ENCODE measurements at places on chromosomes 1 and 21.

- DNase-seq: no peak
Observed at GRCh38 chr1:32091591-32091990, 16.3 kb upstream of the KPNA6 start.

DNA sequence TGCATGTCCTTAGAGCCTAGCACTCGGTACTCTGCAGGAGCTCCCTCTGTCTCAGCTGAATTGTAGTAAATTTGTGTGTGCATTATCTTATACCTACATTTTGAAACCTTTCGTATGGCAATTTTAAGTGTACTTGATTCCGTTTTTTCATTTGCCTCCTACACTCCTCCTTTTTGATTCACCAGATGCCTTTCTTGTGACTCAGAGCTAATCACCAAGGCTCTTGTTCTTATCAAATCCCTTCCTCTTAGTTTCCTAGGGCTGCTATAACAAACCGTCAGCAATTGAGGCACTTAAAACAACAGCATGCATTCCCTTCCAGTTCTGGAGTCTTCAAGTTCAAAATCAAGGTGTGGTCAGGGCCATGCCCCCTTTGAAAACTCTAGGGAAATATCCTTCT, 261.0 kb downstream of the ASTN1 start:
- no peak for DNase-seq

- no peak for DNase-seq
Observed at GRCh38 chr1:201742955-201743805, 85.8 kb upstream of the IPO9 start.

DNA sequence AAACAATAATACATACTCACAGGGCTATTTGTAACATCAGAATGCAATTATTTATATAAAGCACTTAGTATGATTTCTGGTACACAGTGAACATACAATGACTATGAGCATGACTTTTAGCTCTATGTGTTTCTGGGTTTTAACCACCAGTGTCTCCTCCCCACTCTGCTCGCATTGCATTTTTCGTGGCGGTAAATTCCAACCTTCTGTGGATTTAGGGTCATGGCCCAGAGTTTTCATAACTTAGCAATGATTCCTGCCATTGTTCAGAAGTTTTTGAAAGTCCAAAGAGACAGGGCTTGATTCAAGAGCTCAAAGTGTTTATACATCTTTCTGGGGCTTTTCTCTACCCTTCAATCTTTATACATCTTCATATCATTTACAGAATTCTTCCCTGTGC, 191.3 kb downstream of the BACH1 start:
- no peak for DNase-seq

- no peak for DNase-seq
Observed at GRCh38 chr21:17279663-17280062, 233.2 kb upstream of the CXADR start.

DNA sequence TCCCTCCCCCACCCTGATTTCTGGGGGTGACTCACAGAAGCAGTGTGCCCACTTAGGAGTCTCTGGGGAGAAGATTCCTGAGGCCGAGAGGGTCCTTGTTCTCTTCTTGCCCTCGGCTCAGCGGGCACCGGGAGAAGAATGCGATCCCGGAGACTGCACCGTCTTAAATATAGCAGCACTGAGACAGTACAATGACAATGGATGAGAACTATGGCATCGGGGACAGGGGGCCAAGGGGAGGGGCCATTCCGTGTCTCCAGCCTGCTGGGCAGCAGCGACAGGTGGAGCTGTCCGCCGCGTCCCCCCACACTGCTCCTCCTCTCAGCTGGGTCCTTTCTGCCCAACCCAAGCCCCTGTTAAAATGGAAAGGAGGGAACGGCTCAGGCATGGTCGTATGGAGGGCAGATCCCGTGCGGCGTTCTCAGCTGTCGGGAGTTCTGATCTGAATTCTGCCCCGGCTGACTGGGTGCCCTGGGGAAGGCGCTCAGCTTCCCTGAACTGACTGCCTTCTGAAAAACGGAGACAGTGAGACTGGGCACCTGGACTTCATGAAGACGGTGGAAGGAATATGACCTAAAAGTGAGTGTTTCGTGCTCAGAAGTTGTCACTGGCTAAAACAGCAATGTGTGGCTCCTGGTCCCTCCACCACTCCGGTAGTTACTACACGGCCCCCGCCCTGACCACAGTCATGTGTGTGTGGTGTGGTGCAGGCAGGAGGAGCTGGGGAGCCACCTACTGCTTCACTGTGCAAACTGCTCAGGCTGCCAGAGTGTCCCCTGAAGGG, at the start of gene MYOM3:
Gene MYOM3, minus strand, starts transcription at position 140 of the 784 bp plus-strand sequence. CDS start 3,499 bp downstream, outside the sequence.
- no peak for DNase-seq

DNA sequence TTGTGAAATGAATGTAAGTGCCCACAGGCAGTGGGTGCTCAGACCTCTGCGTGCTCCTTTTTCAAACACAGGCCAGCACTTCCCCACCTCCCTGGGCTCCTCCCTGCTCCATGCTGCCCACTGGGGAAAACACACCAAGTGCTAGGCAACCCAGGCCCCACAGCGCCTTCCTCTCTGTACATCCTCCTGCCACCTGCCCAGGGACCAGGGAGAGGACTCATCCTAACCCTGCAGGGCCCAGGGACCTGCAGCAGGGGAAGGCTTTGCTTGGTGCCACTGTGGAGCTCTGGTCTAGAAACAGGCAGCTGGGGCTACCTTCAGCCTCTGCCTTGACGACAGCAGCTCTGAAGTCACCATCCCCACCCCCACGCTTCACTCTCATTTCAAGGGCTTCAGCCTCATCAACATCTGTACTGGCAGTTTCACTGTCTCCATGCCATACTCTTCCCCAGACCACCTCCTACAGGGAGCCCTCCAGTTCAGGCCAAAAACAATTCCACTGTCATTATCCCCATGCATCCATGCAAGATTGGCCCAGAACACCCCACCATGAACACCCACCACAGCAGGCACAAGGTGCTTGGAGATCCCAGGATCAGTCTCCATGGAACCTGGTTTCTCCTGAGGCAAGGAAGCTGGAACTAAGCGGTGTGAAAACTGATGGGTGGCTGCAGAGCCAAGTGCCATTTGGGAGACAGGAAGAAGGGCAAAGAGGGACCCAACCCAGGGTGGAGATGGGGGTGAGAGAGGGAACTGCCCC, 1.1 kb downstream of the IGSF8 start:
- DNase-seq: no peak

DNA sequence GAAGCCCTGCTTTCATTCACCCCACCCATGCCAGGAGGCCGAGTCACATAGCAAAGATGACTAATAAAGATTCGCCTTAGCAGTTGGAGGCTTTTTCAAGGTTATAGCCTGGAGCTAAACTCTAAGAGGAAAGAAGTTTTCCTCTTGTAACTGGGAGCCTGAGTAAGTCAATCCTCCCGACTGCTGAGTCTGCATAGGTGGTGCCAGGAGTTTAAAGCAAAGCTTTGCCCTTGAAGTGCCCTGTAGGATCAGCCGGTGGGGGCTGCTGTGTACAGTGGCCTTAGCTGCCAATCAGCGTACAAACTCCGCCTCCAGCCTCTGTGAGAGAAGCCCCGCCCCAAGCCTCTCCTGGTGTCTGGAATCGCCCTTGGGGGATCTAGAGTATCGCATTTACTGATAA, 147.5 kb upstream of the SPATA6 start:
- no peak for DNase-seq

DNA sequence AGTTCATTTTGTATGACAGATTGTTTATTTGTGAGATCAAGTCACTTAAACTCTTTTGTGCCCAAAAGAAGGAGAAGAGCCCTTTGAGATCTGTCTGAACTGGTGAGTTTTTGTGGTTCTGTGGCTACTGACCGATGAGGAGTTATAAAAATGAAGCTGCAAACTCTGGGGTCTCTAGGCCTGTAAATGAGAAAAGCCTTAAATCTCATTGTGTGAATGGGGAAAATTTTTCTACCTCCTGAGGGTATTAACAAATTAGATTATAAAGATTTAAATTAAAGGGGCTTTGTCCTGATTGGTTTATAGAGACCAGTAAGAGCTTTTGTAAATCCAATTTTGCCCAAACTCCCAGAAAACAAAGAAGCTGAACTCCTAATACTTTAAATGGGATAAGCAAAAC, 9.7 kb upstream of the KLF17 start:
- no peak for DNase-seq

DNA sequence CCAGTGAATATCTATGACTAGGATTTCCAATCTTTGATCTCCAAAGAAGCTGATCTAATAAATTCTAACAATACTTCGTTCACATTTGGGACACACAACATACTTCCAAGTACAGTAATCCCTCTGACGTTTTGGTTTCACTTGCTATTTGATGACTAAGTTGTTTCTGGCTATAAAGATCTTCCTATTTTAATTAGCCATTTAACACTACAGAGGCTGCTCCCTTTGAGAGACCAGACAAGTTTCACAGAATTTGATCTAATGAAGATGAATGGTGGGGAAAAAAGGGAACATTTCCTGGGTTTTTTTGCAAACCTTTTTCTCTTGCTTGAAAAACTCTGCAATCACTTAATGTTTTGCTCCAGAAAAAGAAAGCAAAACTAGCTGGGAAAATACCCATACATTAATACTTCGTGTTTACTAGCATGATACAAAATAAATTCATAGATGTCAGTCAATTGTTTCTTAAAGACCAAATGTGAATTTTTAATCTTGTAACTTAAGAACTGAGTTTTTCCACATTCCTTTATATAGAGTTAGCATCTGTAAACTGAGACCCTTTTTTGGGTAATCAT, 28.0 kb upstream of the GLIS1 start:
- DNase-seq: no peak

All from T-helper 9 cell (primary cell).